Caco-2 (cell line): ENCODE measurements at places on chromosomes 16 and 17.

- DNase-seq = no peak
Measured at GRCh38 chr17:17457680-17458079, 19.1 kb upstream of the MED9 start.

DNA sequence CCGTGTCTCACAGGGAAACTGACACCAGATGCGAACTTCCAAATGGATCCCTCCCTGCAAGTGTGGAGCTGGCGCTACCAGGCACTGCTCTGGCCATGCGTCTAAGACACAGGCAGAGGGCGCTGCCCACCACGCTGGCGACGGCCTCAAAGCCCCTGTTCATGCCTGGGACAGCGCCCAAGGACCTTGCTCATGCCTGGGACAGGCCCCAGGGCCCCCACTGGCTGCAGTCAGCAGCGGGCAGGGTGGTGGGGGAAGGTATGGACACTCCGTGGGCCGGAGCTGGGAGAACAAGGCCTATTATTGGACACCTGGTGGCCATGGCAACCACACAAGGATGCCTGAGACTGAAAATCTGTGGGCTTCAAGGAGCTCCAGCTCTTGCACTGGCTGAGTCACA is 8.8 kb downstream of the ZG16B start:
- peak; percentile 74 for DNase-seq

GRCh38 chr17:70084476-70084875 is 9.5 kb downstream of the KCNJ16 start:
- DNase-seq = no peak

DNA sequence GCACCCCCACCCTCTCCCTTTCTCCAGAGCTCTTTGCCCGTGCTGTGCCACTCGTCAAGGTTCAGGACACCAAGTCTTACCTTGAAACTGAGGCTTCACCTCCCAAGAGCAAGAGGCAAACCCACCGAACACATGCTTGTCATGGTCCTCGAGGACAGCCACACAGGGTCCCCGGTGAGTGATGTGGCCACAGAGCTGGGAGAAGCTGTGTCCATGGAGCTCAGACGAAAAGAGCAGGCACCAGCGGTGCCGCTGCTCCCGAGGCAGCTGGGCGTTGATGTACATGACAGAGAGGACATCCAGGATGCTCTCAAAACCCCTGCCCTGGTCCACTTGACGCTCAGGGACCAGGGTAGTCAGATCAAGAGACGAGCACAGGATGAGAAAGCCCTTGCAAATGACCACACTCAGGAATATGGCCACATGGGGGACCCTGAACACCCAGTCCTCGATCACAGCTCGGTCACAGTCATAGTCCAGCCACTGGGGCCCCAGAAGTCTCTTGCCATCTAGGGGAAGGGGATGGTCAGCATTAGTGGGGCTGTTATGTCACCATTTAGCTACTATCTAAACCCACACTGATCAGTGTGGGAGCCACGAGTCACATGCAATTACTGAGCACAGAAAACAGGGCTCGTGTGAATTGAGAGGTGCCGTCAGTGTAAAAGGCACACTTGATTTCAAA is 17.8 kb downstream of the MEAK7 start:
- DNase-seq = no peak

GRCh38 chr16:15916323-15916722 is 27.9 kb upstream of the CEP20 start:
- no peak for DNase-seq

DNA sequence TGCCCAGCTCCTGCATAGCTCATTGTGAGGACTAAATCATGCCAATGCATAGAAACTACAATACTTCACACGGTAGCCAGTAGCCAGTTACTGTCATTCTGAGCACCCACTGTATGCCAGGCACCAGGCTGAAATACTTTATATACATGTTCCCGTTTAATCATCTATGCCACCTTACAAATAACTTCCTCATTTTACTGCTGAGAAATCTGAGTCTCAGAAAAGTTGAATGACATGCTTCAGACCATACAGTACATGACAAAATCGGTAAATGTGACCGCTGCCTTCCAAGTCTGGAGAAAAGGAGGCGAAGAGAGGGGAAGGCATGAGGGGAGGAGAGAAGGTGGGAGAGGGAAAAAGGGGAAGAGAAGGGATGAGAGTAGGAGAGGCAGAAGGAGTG is 9.2 kb upstream of the TLCD3B start:
- no peak for DNase-seq

DNA sequence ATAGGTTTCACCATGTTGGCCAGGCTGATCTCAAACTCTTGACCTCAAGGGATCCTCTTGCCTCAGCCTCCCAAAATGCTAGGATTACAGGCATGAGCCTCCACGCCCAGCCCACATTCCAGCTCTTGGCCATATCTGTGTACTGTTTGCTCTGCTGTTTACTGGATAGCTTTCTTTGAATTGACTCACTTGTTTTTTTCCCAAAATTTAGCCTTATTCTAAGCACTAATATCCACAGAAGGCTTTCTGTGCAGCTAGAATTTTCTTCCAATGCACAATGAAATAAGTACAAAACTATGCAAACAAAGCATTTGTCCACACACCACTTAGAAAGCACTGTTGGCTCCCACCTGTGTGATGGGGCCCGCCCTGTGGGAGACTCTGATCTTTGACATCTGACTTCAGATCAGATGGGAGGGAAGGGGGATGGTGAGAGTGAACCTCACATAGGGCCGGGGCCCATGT is 72.2 kb downstream of the CLEC16A start:
- DNase-seq = no peak

DNA sequence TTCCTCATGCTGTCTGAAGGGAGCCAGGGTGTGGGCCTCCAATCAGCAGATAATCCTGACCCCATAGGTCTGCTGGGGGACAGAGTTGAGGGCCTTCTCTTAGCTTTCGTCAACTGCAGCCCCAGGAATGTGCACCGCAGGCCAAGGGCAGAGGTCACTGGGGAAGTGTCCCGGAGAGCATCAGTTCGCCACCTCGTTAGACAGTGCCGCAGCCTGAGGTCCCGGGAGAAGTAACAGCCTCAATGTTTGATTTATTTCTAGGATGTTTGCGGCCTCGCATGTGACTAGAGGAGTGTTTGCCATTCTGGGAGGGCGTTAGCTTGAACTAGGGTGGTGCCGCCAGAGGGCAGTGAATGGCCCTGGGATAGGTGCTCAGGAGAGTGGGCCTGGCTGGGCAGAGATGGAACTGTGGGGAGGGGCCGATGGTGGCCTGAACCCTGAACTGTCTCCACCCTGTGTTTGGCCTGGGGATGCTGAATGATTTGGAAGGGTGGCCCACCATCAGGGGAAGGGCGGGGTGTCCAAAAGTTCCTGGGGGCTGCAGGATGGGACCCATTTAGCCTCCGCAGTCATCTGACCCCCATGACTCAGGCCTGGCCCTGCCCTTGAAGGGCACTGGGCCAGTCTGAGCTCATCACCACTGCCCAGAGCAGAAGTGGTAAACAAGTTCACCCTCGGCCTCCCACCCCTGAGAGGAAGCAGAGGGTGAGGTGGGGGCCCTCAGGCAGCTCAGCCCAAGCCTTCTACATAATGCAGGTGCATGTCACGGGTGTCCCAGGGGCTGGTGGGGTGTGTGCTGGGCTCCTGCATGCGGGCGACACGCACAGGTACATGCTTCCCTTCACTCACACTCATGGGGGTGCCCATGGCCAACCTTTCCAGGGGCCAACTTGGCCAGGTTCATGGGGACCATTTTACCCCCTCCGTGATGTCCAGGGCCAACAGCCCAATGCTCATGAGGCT is 12.4 kb upstream of the TAC4 start:
- DNase-seq = no peak

DNA sequence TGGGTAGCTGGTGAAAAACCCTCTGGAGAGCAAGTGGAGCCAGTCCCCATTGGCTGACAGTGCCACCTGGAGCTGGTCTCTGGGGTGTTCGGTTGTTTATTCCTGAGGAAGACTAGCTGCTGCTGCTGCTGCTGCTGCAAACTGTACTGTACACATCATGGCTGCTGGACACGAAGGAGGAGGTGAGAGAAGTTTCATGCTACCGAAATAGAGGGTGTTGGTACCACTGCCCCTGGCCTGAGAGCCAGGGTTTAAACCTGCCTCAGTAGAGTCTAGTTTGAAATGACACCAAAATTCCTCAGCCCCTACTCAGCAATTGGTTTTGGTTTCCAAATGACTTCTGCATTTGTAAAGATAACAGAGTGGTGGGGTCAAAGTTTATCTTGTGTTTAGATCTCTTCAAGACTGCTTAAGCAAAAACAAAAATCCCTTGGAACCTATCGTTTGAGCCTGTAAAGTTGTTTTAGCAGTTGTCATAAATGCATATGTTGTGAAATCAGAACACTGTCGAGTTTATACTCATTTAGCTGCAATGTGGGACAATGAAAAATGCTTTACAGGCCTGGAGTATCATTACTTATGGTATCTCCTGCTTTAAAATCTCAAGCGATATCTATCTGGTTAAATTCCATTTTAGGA is 40.8 kb downstream of the CYB5B start:
- peak; percentile 60 for DNase-seq
